ENCODE measurements at places on chromosomes 2 and 18. TPM values are rescaled to one million over a fixed set of nuclear protein-coding genes. Genes with fewer than 3 reads are reported as not detected.

The TTLL4 gene
- 21.8 TPM for total RNA-seq

The MOCOS gene
- total RNA-seq = 0.53 TPM

The LTBP1 gene
- total RNA-seq = 9.5 TPM

The CERS6 gene
- 16.5 TPM for total RNA-seq

The SIX3 gene
- total RNA-seq = not detected

The TMEM17 gene
- total RNA-seq = 1.7 TPM

The RNASEH1 gene
- total RNA-seq = 45.9 TPM

Data from thoracic aorta endothelial cell (primary cell).